ENCODE measurements at places on chromosomes 5 and 9.

DNA sequence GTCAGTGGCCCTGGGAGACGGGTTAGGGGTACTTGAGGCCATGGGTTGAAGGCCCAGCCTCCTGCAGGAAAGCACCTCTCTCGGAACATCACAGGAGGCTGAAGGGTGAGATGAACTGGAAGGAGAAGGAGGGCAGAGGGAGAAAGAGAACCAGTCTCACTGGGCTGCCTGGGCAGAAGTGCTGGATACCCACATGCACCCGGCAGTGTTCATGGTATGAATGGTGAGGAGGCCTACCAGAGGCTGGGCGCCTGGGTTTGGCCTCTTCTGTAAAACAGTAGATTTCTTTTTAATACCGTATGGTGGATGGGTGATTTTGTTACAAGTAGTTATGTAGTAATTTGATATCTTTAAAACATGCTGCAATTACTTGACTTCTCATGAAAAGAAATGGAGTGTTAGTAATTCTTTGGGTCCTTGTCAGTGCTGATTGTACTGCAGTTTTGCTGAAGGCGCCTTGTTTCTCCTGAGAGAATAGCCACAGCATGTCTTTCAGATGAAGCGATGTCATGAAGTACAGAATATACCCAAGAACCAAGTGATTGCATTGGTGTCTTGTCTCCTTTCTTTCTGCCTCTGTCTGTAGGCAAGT lies 258.6 kb downstream of the FANCC start:
- DNase-seq = no peak

DNA sequence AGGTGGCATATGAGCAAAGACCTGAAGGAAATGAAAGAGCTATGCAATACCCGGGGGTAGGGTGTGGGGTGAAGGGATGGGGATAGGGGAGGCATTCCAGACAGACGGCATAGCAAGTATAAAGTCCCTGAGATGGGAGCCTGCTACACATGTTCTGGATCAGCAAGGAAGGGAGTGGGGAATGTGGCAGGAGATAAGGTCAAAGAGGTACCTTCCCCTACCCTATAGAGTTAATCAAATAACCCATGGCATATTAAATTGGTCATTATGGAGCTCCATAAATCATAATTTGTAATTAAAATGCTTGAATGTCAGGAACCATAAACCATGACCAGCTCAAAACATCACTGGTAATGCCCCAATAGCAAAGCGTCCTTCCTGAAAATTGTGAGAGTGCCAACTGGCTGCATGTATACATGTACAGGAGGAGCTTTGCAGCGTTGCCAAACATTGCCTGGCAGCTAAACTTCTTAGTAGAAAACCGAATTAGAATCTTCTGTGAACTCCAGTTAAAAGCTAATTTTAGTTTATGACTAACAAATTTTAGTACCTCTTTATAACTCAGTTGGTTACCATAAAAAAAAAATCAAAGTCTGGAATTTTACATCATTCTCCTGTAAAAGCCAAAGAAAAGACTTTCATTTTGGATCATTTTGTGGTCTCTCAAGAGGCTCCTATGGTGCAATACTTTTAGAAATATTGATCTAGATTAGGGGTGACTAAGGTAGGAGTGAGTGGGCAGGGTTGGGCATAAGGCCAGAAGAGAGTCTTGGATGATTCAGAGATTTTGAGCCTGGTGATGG lies 4.7 kb downstream of the DNAI1 start:
- DNase-seq = peak; percentile 30

- no peak for DNase-seq
These were observed 10.0 kb downstream of the NR3C1 start for GRCh38 chr5:143393524-143393923.

- DNase-seq = no peak
These were observed 93.5 kb downstream of the SYK start for GRCh38 chr9:90894986-90895687.

- no peak for DNase-seq
These were observed 30.8 kb downstream of the RASGRF2 start for GRCh38 chr5:80990971-80991370.

DNA sequence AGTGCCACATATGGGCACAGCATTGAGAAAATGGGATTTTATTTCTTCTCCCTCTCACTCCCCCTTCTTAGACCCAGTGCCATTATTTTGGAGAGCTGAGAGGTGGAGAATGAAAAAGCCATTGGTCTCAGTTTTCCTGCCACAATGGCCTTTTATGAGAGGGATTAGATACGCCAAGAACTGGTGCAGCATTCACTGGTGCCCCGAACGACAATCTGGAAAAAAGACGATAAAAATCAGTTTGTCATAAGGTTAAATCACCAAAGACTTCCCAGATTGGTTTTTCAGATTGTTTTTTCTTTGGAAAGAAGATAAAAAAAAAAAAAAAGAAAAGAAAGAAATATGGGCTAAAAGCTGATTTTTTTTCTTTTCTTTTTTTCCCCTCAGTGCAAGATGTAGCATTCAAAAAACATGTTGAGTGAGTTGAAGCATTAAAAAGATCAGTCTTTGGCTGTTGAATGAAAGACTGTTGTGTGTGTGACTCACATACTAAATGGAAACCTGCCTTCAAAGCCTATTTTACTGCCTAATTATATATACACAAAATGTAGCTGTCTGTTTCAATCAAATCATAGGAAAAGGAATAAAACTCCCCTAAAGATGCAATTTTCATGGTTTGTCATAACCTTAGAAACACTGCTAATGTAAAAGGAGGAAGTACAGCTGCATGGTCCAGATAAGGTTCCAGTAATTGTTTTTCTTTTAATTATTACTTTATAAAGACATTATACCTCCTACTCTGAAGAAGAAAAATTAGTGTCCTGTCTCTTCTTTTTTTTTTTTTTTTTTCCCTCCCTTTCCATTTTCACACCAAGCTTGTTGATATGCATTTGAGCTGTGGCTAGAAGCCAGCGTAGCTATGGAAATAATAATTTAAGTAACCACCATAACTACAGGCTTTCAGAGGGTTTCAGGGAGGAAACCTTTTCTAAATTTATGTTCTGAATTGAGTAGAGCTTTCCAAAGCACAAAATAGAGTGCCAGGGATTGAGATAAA lies 27.2 kb upstream of the ZNF608 start:
- DNase-seq = no peak

- DNase-seq = no peak
These were observed 109.5 kb downstream of the GADD45G start for GRCh38 chr9:89714321-89714720.

- no peak for DNase-seq
These were observed 469.6 kb downstream of the DTWD2 start for GRCh38 chr5:118518720-118519119.

- no peak for DNase-seq
These were observed 9.9 kb upstream of the TRIM36 start for GRCh38 chr5:115179394-115180164.

DNA sequence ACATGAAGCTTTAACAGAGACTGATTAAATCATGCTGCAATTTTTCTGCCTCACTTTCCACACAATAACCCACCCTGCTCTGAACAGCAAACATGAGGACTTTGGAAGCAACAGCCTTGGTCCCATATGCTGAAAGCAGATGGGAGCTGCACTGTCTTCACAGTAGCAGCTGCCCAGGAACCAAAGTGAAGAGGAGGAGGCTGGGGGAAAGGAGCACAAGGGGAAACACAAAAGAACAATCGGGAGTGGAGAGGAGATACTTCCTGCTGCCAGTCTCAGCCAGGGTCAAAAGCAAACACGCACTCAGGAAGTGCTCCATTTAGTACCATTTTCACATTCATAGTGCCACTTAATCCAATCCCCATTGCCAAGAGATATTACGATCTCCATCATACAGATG lies 183.3 kb upstream of the PUM3 start:
- no peak for DNase-seq

- no peak for DNase-seq
These were observed 28.7 kb downstream of the TGFBI start for GRCh38 chr5:136057401-136058038.

GRCh38 chr9:7996558-7996957 lies 197.0 kb upstream of the DMAC1 start:
- DNase-seq = no peak

DNA sequence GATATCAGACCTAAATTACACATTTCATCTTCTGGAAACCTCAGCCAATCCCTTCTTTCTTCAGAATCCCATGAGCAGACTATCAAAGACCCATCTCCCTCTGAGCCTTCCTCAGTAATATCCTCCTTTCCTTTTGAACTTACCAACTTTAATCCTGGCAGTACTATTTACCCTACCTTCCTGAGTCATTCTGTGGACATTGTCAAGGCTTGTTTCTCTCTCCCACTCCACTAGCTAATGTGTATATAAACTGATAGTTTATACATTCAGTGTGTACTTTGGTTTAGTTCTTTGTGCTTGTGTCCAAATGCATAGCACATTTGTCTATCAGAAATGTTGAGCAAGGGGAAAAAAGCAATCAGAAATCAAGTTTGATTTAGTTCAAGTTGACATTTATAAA lies 568.3 kb downstream of the CSNK1G3 start:
- DNase-seq = no peak

- DNase-seq = no peak
These were observed 13.8 kb downstream of the UGCG start for GRCh38 chr9:111910428-111910827.

DNA sequence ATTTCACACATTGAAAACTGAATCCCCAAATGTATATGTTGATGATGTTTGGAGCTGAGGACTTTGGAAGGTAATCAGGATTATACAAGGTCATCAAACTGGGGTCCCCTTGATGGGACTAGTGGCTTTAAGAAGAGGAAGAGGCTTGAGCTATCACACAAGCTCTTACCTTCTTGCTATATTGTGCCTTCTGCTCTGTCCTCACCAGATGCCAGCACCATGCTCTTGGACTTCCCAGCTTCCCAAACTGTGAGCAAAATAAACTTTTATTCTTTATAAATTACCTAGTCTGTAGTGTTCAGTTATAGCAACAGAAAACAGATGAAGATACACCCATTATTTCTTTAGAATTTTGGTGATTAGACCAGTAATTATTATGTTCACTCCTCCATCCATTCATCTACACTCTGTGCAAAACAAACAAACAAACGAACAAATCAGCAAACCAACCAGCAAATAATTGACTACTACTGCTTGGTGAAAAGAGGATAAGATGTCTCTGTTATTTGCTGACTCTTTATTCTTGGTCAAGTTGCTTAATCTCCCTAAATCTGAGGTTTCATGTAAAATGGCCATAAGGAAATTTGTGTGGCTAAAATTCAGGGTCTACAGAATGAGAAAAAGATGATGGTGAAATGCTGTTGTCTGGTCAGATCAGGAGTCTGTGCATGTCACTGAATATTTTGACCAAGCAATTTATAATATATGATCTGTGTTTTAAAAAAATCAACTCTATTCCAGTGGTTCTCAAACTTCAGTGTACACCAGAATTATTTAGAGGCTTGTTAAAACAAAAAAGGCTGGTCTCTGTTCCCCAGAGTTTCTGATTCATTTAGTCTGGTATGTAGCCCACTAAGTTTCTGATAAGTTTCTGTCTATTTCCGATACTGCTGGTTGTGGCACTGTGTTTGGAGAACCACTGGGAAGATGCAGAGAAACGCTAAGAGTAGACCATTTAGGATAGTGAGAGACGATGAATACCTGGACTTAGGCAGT lies 854.1 kb downstream of the MAT2B start:
- no peak for DNase-seq

All from erythroblast (primary cell).